ENCODE measurements at places on chromosomes 6 and 20.
A peak's percentile ranks its signal among the peaks of the same experiment; 100 is the strongest.

- no peak for DNase-seq
Measured at GRCh38 chr20:40506537-40506939, 182.5 kb downstream of the MAFB start.

DNA sequence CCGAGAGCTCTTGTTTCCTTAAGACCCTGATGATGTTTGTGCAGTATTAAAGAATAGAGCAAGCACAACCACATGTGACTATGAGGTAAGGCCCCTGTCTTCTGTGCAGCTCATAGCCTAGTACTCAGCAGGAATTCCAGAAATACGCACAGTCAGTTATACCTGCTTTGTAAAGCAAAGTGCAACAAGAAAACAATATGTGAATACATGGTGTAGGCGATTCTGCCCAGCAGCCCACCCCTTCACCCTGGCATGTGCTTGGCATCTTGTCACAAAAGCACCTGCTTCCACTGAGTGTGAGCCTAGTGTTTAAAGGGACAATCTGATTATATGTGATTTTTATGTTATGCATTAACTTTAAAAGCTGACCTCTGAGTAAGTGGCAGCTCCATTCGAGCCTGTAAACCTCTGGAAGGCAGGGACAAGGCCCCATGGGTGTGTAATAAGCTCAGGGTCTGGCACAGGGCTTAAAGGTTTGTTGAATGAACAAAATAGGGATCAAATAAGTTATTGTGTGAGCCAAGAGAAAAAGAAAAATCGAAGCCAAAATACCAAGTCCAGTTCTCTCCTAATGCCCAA, 148.7 kb downstream of the DOK5 start:
- no peak for DNase-seq

DNA sequence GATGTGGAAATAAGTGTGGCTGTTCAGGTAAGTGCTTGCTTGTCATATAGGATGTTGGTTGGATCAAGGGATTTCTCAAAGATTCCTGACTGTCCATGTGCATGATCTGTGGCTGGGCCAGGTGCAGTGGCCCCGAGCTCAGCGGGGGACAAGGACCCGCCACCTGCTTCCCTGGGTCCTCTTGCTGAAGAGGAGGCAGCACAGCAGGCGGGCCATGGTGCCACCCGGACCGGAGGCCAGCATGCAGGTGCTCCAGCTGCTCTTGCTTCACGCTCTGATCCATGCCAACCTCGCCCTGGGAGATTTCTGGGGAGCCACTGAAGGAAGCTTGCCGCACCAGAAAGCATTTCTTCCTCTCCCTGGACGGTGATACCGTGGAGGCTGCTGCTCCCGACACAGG, 173.8 kb downstream of the HIVEP2 start:
- DNase-seq: no peak

- no peak for DNase-seq
Measured at GRCh38 chr20:9454791-9455190, 59.6 kb upstream of the LAMP5 start.

DNA sequence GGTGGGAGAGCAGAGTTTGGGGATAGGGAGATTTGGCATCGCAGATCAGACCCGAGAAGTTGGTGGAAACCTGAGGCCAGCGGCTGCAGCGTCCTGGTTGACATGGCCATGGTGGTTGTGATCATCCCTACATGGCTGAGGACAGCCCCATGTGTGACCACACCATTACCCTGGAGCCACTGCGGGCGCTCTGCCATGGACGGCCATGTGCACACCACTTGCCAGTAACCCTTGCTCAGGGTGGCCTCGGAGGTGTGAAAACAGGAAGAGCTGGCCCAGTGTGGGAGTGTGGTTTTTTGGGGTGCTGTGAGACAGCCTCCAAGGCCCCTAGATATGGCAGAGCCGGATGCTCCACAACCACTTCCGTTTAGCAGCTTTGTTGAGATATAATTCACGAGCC, 64.4 kb downstream of the TMEM242 start:
- no peak for DNase-seq

GRCh38 chr6:85143676-85144075, 306.2 kb upstream of the NT5E start:
- DNase-seq: no peak

GRCh38 chr6:44539701-44540355, 152.3 kb downstream of the CDC5L start:
- DNase-seq: no peak

- no peak for DNase-seq
Measured at GRCh38 chr20:43940518-43941225, 26.0 kb downstream of the TOX2 start.

DNA sequence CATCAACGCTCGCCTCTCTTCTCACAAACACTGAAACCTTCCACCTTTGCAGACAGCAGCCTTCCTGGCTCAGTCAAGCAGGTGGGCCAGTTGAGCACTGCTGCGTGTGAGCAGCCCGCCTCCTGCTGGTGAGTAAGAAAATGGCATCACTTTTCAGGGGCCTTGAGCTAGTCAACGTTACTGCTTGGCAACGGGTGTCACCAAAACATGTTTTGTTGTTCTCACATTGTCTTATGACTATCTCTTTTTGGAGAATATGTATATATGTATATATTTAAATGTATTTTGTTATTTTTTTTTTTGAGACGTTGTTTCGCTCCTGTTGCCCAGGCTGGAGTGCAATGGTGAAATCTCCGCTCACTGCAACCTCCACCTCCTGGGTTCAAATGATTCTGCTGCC, 97.0 kb upstream of the AGPAT4 start:
- DNase-seq: peak; percentile 71

DNA sequence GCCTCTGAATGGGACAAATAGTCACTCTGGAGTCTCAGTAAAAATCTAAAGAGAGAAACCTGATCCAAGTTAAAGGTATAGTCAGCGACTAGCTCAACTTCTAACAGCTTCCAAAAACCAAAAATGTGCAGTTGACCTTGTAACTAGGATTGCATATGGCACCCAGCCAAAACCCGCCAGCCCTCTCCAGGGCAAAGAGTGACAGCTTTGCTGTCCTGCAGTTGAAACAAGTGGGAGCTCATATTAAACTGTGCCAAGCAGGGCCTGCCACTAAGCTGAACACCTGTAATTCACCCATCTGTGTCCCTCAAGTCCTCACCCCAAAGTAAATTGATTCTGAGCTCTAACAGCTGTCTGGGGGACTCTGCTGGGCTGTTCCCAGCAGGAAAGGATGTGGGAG, 695.3 kb downstream of the MAFB start:
- no peak for DNase-seq

GRCh38 chr20:53677447-53678314, 84.0 kb upstream of the ZNF217 start:
- peak; percentile 82 for DNase-seq

GRCh38 chr6:168962886-168963285, 290.8 kb downstream of the THBS2 start:
- DNase-seq: no peak

DNA sequence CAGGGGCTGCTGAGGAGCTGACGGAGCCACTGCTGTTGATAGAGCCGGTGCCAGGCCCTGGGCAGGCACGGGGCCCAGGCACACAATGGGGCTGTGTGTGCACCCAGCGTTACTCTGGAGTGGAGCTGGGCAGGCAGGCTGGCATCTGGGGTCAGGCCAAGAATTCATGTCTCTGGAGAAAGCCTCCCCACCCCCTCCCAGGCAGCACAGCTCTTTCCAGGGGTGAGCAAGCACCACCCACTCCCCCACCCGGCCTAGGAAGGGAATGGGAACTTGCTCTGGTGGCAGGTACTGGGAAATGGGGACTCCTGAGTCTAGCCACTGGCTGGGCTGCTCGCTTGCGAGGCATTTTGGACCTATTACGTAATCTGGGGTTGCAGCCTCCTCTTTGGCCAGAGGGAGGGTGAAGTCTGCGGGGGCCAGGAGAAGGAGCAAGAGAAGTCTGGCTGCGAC, 22.7 kb downstream of the TFEB start:
- DNase-seq: no peak
